Posterior vena cava (tissue), 2 donors: ENCODE measurements at places on chromosomes 6 and 20.

DNA sequence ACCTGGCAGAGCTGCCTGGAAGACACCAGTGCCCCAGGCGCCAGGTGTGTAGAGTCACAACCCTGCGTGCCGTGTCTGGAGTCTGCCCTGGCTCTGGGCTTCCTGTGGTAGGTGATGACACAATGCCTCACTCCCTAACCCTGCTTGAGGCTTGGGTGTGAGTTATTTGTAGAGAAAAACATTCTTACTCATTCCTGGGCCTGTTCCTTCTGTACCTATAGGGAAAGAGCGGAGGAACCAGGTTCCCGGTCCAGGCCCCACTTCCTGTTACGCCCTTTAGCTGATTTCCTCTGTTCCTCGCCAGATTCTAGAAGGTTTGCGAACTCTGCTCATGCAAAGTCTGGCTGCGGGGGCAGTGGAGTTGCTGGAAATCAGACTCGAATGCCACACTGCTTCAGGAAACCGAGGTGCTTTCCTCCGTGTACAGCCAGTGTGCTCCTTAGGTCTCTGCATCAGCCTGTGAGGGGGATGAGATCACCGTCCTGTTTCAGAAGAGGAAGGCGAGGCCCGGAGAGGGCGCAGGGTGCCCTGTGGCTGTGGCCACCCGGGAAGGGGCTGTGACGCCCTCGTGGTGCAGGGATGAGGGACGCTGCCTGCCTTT lies 67.1 kb upstream of the DUSP22 start:
- no peak for DNase-seq

GRCh38 chr20:1524004-1524403 lies 32.8 kb upstream of the SIRPB2 start:
- DNase-seq: no peak

- no peak for DNase-seq
Observed at GRCh38 chr20:62887152-62887859, 25.7 kb upstream of the TCFL5 start.

DNA sequence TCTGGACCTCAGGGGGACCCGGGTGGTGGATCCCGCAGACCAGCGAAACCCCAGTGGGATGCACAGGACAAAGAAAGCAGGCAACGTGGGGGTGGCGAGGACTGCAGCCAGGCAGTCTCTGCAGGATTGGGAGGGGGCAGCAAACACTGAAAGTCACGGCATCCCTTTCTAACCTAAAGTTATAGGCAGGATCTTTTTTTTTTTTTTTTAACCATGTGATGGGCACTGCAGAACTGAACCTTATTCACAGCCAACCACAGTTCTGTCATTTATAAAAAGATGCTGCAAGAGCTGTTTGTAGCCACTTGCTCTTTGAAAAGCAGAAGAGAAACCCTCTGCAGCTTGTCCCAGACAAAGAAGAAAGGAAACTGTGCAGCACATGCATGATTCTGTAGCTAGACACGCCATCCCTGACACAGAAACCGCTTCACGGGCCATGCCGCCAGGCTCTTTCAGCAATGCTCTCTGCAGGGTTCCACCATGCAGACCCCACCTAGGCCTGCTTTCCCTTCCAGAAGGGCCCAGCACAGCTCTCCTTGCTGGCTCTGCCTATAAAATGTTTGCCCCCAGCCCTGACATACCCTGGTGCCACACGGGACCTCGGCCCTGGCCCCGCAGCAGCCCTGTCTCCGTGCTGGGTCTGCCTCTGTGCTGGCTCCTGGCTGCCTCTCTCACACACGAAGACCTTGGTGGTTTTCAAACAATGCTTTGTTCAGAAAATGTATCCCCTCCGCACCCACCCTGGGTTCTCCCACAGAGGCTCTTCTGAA lies 70.8 kb downstream of the PYGB start:
- no peak for DNase-seq

DNA sequence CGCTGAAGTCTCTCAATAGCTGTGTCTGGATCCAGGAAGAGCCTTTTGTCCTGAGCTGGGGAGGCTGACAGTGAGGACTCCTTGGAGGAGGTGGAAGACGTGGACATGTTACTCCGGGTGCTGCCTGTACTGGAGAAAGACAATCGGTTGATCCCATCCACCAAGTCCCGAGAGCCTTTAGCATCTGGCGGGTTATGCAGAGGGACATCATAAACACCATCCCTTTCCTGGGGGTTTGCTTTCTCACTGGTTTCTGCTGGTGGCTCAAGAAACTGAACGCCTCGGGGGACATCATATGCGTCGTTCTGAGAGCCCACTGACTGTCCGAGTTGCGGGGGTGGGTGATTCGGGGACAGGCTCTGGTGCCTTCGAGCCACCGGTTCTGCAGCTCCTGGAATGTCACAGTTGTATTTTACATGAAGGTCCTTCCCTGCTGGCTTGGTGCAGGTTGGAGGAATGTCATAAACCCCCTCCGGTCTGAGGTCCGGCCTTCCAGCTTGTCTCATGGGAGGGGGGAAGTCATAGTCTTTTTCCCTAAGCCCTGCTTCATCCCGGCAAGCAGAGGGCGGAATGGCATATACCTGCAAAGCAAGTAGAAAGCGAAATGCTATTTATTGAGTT lies 41.7 kb downstream of the NEDD9 start:
- no peak for DNase-seq

GRCh38 chr20:49187330-49187850 lies 744 bp downstream of the STAU1 start:
- no peak for DNase-seq

DNA sequence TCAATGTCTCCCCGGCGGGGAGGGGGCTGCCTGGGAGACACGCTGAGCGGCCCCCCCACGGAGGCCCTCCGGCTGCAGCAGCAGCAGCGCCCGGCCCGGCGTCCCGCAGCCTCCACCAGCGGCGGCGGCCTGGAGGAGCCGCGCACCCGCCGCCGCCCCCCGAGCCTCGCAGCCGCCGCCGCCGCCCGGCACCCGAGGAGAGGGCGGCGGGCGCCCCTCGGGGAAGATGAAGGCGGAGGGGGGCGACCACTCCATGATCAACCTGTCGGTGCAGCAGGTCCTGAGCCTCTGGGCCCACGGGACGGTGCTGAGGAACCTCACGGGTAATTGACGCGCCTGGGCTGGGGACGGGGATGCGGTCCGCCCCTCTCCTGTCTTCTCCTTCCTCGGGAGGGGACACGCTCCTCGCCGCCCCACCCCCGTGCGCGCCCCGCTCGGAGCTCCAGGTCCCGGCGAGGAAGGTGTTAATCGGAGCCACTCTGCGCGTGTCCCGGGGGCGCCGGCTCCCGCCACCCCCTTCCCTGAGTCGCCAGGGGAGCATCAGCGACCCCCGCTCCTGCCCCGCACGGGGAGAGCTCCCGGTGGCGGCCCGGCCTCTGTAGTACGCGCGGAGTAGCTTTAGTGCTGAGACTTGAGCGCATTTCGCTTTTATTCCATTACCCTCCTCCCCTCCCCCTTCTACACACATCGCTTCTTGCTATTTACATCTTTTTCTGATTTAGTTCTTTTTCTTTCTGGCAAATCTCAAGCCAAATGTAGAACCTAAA lies 686 bp downstream of the TMEM170B start:
- peak; percentile 87 for DNase-seq

- DNase-seq: no peak
Observed at GRCh38 chr20:57180954-57181353, 85.5 kb downstream of the BMP7 start.

DNA sequence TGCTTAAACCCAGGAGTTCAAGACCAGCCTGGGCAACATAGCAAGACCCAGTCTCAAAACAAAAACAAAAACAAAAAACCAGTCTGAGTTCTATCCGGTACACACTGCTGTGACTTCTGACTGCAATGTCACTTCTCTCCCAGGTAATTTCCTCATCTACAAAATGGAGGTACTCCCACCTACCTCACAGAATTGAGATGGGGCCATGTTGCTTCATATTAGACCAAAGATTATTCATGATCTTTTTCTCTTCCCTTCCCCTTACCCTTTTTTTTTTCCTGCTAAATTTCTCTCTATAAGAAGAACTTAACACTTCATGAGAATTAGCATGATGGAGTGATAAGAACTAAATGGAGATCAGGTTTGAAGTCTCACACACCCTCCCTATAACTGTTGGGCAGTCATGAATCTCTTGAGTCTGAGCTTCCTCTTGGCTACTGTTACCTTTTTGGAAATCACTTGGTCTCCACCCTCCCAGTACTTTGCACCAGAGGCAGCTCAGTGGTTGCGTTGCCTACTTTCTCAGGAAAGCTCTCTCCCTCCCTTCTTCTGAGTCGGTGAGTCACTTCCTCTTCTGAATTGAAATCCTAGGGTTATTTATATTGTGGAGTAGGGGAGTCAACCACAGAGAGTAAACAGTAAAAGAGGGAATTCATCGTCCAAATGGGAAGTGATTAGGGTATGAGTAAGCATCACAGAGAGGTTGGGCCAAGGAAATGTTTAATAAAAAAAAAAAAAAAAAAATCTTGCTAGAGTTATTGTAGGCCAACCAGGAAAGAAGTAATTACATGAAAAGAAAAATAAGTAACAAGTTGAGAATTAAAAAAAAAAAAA lies 59.9 kb upstream of the MAP7 start:
- DNase-seq: no peak

GRCh38 chr20:53298911-53299310 lies 294.7 kb downstream of the ZNF217 start:
- no peak for DNase-seq
